Activated effector memory CD4-positive, alpha-beta T cell treated with anti-CD3 and anti-CD28 coated beads, Interleukin-2, amount 50 U/mL, for 16 hours (primary cell): ENCODE measurements at places on chromosomes 1 and 21.

DNA sequence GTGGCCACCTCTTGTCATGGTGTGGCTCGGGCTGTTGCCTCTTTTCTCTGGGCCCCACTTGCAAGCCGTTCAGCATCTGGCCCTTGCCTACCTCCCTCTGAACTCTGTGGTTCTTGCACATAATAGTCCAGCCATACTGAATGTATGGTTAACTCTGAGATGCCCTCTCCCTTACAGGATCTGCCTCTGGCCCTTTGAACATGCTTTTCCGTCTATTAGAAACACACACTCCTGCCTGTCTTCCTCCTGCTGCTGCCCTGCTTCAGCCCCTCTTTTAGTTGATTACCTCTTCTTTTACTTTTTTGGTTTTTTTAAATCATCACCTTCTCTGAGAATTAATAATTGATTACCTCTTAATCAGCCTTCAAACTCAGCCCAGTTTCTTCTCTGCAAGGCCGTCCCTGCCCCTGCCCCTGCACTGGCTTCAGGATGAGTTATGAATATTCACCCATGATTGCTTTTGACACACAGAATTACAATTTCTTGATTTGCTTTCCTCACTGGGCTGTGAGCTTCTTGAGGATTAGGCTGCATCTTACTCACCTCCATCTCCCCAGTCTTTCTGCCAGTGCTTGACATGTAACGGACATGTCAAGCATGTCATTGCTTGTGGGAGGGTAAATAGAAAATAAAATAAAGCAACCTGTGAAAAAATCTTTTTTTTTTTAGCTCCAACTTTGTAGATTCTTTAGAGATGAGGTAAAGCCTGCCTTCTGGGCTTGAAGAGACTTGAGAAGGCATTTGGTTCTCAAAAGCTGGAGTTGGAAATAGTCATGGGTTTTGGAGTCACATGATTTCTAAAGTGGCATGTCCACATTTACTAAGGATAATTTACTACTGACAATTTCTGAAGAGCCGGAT, 158.3 kb downstream of the PLXNA2 start:
- DNase-seq = no peak

DNA sequence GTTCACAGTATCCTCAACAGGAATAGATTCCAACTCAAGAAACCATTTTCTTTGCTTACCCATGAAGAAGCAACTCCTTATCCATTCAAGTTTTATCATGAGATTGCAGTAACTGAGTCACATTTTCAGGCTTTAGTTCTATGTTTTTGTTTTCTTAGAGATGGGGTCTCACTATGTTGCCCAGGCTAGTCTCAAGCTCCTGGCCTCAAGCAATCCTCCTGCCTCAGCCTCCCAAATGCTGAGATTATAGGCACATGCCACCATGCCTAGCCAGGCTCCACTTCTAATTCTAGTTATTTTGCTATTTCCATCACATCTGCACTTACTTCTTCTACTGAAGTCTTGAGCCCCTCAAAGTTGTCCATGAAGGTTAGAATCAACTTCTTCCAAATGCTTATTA, 143.3 kb upstream of the HP1BP3 start:
- no peak for DNase-seq

- DNase-seq = peak; percentile 85
Measured at GRCh38 chr1:15918962-15919715, 56.8 kb downstream of the ZBTB17 start.

GRCh38 chr21:37338671-37339551, 27.7 kb upstream of the DYRK1A start:
- no peak for DNase-seq

DNA sequence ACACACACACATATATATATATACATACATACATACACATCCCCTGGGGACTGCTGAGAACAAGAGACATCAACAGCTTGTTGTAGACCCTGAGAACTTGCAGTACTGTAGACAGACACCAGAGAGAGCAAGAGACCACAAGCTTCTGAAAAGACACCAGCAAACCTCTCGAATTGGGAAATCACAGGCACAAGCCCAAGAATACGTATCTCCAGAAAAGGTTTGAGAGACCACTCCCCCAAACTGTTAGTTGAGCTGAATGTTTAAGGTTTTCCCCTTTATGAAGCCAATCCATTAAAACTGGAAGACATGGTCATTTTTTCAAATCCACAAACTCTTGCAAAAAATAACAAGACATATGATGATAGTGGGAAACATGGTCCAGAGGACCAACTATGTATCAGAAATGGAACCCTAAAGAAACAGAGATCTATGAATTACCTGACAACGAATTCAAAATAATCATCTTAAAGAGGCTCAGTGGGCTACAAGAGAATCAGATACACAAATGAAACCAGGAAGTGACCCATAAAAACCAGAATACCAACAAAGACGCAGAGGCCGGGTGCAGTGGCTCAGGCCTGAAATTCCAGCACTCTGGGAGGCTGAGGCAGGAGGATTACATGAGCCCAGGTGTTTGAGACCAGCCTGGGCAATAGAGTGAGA, 45.1 kb downstream of the SLC2A1 start:
- DNase-seq = no peak

GRCh38 chr1:167110586-167110985, 16.7 kb downstream of the STYXL2 start:
- DNase-seq = no peak

DNA sequence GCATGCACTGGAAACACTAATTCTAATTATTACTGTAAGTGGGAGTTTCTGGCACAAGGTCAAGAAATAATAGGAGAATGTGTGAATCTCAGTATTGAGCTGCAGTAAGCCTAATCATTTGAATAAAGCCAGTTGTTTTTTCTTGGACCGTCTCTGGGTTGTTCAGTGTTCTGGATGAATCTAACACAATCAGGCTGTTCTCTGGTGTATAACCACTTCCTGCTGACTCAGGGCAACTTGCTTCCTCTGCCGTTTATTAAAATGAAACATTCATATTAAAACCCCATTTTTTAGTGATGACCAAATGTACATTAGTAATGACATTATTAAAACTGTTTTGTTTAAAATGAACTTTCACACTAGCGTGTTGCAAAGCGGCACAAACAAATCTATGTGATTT, 273.1 kb upstream of the SNX7 start:
- DNase-seq = no peak

DNA sequence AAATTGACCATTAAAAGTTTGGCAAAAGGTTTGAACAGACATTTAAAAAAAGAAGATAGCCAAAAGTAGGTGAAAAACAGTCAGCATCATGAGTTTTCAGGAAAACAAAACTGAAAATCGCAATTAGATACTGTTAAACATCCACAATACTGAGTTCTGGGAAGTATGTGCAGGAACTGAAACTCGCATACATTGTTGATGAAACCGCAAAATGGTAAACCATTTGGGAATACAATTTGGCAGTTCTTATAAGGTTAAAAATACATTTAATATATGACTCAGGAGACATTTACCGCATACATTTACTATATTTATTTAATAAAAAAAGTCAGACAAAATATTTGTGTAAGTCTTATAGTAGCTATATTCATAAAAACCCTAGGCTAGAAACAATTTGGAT, 393.2 kb downstream of the COL11A1 start:
- no peak for DNase-seq

GRCh38 chr1:48785869-48786268, 9.2 kb upstream of the BEND5 start:
- no peak for DNase-seq
